Activated T-cell treated with anti-CD3 and anti-CD28 coated beads, Interleukin-2, amount 50 U/mL, for 4 hours (primary cell): ENCODE measurements at places on chromosomes 16 and 17.
A peak's percentile ranks its signal among the peaks of the same experiment; 100 is the strongest.

- DNase-seq, result no peak
Measured at GRCh38 chr17:60322056-60322387, 69.9 kb downstream of the USP32 start.

GRCh38 chr16:28140788-28141618, 70.8 kb downstream of the XPO6 start:
- peak; percentile 46 for DNase-seq

DNA sequence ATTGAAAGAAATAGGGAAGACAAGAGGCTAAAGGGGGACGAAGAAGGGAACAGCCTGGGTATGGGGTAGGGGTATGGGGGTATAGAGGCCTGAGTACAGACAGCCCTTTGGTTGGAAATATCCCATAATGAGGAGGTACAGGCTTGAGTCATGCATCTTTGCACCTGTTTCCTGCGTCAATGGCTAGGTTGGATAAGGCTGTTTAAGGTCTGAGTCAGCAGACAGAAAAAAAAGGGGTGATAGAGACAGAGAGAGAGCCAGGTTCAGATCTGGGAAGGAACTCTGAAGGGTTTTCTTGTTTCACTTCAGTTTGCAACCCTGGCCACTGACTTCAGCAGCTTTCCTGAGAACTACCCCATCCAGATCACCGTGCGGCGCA, 8.5 kb downstream of the FNDC8 start:
- no peak for DNase-seq

DNA sequence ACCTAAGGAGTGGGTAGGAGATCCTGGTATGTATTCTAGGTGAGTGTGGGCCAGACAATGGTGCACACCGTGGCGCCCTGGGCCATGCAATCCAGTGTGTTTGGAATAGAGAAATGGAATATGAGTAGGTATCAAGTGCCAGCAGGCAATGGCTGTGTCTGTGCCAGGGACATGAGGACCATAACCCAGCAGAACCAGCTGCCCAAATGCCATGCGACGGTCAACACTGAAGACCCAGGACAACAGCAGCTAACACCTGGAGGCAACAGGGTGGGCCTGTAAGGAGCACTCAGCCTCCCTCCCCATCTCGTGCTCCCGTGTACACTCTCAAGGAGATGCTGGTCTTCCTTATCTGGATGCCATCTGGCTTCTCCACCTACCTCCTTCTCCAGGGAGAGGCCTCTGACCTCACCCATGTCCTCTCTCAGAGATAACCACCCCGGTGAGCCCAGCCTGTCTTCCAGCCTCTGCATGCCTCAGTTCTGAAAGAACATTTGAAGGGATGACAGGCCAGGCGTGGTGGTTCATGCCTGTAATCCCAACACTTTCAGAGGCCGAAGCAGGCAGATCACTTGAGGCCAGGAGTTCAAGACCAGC, 750 bp upstream of the GSDMB start:
- no peak for DNase-seq

GRCh38 chr17:32520104-32520701, 33.4 kb downstream of the CDK5R1 start:
- DNase-seq, result peak; percentile 24

DNA sequence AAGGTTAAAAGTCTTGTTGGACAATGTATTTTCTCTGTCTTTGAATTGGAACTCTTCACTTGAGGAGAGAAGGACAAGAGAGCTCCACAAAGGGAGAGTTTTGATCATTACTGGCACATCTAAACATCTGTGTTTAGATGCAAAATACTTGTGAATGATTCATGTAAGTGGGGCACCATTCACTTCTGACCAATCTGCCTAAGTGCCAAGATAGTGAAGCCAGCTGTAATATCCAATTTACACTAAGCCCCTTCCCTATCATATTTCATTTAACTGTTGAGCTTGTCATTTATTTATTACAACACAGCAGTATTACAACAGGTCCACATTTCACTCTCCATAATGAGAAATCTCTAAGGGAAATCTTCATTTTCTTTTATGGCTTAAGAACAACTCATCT, 832.3 kb upstream of the GOT2 start:
- DNase-seq, result no peak

GRCh38 chr16:88050952-88051660, 99.9 kb downstream of the BANP start:
- DNase-seq, result no peak

GRCh38 chr17:13593757-13594156, 8.0 kb downstream of the HS3ST3A1 start:
- no peak for DNase-seq

DNA sequence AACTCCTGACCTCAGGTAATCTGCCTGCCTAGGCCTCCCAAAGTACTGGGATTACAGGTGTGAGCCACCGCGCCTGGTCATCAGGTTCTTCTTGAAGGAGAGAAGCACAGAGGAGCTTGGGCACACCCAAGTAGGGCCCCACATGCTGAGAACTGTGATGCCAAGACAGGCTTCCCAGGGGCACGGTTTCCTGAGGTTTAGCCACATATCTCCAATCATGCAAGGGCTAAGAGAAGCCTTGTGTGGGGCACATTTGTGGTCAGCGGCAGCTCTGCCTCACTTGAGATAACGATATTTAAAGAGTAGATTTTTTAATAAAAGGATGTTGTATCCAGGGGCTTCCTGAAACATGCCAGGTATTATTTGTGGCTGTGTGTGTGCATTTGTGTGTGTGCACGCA, 46.9 kb downstream of the CUEDC1 start:
- no peak for DNase-seq

DNA sequence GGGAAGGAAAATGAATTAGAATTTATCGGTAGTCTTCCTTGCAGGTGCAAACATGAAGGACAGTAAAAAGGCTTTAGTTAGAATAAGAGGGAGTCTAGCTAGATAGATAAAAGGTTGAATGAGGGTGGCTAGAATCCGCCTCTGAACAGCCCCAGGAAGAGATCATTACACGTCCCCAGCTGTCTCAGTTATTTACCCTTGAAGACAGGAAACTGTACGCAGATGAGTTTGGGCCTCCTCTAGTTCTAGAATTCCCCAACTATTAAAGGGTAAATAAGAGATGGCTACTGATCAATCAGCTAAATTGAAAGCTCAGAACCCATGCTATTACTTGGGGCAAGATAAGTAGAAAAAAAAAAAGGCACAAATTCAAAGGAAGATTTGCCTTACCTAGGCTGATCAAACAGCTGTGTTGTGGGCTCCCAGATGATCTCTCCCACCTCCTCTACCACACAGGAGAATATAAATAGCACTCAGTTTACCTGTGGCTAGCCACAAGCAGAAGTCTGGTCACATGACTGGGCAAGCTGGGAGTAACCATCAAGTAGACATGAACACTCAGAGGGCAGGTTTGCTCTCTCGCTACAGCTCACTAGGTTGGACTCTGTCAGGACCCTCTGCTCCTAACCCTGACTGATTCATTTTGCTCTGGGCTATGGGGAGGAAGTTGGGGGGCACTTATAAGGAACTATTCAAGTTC, 17.0 kb downstream of the FAM117A start:
- DNase-seq, result no peak

- DNase-seq, result no peak
Measured at GRCh38 chr17:57806167-57806830, 43.5 kb downstream of the MRPS23 start.
